ENCODE measurements at places on chromosomes 11 and 22.

- DNase-seq, result no peak
Measured at GRCh38 chr11:12130180-12130980, 20.0 kb downstream of the MICAL2 start.

GRCh38 chr11:126115816-126116331, 53.2 kb upstream of the CDON start:
- DNase-seq, result peak; percentile 81

GRCh38 chr22:17869285-17870096, 95.2 kb upstream of the BID start:
- no peak for DNase-seq

GRCh38 chr22:49086606-49087157, 741.0 kb downstream of the BRD1 start:
- no peak for DNase-seq

GRCh38 chr11:72361321-72361720, 73.0 kb downstream of the CLPB start:
- DNase-seq, result peak; percentile 51

DNA sequence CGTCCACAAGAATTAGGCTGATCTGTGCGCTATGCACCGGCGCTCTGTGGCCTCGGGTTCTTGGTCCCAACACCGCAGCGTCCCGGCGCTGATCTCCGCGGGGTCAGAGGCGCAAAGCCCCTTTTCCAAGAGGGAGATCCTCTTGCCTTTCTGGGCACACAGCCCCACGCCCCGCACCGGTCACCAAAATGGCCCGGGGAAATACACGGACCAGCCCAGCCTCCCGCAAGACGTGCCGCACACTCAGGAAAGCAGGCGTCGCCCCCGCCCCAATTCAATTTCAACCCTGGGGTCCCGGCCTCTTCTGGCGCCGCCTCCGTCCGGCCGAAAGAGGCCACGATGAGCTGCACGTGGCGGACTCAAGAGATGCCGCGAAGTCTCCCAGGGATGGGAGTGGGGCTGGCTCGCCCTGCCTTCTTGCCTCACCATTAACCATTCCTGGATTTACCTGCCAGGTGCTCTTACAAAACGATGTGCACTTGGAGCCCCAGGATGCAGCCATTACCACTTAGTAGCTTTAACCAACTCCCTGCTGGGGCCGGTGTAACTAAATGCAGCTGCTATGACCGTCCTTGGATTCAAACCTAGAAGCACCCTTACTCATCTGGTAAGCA, 10.5 kb downstream of the PIWIL3 start:
- no peak for DNase-seq

DNA sequence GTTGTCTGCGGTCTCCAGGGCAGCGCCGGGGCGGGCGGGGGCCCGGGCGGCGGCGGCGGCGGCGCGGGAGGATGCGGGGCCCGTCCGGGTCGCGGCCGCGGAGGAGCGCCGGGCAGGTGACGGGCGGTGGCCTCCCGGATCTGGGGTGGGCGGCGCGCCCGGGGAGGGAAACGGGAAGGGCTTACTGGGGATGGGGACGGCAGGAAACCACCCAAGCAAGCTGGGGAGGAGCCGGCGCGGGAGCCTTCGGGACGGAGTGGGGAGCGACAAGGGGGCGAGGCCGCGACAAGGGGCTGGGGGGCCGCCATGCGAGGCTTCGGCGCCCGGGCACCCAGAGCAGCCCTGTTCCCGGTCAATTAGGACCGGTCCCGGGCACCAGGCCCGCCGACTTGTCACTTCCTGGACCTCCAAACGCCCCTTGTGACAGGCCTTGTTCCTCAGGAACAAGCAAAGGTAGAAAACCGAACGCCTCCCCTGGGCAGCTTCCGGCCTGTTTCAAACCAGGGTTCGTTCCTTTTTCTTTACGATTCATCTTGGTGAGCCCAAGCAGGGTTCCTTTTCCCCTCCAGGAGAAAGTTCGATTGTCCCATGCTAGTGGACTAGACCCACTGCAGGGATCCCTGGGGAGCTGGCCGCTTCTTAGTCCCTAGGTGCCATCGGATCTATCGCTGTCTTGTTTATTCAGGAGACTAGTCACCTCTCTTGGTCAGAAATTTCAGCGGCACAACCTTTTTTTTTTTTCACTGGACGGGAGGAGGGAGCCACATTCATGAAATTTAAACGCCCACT, 492 bp downstream of the JHY start:
- peak; percentile 77 for DNase-seq

DNA sequence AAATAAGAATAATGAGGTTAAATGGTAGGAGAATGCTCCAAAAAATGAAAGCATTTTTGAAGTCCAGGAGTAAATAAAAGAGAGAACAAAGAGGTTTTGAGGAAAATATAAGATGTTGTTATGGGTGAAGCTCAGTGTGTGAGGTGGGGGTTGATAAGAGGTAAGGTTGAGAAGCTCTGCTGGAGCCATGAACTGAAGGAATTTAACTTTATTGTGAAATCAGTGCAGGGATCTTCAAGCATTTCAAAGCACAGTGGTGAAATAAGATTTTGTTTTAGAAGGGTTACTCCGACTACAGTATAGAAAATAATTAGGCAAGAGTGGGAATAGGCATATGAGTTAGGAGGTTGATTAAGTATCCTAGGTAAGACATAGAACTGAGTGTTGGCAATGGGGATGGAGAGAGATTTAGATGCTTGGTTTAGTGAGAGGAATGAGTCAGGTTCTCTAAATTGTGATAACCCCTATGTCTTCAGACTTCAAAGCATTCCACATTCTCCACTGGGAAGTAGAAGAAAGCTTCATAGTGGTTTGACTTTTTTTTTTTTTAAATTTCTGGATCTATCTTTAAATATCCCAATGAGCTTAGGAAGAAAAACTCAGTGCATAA, 403.2 kb downstream of the AASDHPPT start:
- DNase-seq, result no peak

DNA sequence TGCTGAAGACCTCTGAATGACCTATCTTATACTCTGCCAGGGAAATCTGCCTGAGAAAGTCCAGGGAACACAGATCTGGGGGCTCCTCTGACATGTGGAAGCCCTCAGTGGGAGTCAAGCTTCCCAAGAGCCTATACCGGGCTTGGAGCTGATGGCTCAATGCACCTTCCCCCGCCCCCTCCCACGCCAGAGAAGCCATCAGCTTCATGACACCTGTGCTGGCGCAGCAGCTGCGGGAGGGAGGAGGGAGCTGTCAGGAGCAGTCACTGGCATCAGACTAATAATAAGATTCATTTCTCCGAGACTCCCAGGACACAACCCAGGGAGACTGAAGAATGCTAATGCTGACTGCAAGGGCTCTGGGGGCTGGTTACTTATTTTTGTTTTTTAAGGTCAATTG, 47.8 kb downstream of the SPATA19 start:
- DNase-seq, result no peak

- no peak for DNase-seq
Measured at GRCh38 chr11:64222651-64223000, 3.4 kb downstream of the TRPT1 start.

- peak; percentile 36 for DNase-seq
Measured at GRCh38 chr11:67642173-67643120, 2.9 kb upstream of the TBX10 start.

DNA sequence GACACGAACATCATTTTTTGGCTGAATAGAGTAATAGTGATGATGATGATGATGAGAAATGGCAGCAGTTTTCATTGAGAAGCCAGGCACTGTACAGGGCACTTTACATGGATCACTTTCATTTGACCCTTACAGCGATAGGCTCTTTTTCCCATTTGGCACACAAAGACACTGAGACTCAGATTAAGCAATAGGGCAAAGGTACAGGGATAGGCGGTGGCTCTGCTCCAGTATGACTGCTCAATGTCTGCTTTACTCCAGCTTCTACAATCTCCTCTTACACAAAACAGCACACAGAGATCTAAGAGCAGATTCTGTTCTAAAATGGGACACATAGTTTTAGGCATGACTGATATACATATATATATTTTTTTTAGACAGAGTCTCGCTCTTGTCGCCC, 40.6 kb downstream of the MPPED2 start:
- DNase-seq, result no peak

GRCh38 chr22:38707346-38707745, 1.6 kb downstream of the GTPBP1 start:
- no peak for DNase-seq

DNA sequence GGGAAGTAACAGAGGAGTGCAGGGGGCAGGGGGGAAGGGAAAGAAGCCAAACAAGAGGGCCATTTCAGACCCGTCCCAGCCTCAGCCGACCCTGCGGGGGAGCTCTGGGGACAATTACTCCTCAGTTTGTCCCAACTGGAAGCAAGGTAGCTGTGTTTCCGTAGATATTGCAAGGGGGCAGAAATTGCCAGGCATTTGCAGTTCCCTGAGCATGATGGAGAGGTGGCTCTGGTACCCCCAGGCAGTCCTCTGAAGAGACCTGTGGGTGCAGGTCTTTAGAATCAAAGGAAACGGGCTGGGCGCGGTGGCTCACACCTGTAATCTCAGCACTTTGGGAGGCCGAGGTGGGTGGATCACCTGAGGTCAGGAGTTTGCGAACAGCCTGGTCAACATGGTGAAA, 13.8 kb upstream of the JAM3 start:
- no peak for DNase-seq

DNA sequence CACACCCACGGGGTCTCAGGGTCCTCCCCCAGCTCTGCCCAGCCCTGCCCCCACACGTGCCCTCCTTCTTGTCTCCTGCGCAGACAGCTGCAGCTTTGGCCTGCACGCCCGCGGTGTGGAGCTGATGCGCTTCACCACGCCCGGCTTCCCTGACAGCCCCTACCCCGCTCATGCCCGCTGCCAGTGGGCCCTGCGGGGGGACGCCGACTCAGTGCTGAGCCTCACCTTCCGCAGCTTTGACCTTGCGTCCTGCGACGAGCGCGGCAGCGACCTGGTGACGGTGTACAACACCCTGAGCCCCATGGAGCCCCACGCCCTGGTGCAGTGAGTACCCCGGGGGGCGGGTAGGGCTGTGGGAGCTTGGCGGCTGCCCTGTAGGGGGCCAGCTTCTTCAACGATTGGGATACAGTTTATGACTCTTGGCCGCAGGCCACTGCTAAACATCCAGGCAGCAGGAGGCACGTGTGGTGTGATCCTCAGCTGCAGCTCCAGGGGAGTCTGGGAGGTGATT, 30.8 kb downstream of the ST14 start:
- no peak for DNase-seq

All from islet precursor cell (in vitro differentiated cells).